Stimulated activated CD8-positive, alpha-beta memory T cell treated with anti-CD3 and anti-CD28 coated beads, Interleukin-4, amount 100 ng/mL, for 1 hour (primary cell): ENCODE measurements at places on chromosomes 2 and 18.

DNA sequence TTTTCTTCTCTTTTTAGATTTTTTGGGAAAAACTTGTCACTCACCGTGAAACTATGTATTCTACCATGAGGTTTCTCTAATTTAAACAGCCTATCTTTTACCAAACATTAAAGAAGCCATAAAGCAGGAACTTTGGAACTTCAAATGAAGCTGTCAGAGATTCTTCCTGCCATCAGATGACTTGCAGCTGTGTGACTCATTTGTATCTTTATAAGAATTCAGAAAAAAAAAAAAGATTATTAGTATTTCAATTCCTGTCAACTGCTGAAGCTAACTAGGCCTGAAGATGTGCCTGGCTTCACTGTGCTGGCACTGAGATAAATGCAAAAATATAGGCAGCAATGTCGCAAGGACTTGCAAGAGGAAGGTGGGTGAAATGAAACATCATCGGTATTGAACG is 1399.1 kb upstream of the PIK3C3 start:
- no peak for DNase-seq

GRCh38 chr18:73331212-73331772 is 463.5 kb upstream of the NETO1 start:
- DNase-seq: no peak

DNA sequence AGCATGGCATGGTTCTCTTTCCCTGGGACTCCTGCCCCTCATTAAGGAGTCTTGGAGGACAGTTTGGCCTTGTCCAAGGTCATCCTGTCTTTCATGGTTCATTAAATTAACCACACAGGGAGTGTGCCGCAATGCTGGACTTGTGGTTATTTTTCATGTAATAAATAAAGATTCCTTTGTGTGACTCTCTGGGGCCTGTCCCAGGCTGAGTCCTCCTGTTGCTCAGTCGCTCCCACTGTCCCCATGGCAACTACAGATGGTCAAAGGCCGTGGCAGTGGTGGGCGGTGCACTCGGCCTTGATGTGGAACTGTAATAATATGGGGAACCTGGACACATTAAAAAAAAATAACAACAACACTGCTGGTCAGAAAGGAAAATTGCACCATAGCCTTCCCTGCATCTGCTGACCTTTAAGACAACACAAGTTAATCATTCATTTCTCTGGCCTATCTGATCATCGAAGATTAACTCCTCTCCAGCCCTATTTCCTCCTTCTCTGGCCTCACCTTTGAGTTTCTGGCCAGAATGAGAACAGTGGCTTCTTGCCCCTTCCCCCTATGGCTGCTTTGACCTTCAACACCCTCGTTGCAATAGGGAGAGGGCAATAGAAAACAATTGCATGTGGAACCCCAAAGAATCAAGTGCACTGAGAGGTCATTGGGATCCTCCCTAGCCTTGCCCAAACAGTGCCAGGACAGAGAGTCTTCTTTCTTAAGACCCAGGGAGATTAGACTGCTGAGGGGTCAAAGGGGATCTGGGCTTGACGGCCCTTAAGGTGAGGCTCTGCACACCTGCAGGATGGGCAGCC is 44.7 kb downstream of the PSD4 start:
- DNase-seq: no peak

GRCh38 chr2:65231892-65232477 is 4.4 kb downstream of the ACTR2 start:
- DNase-seq: no peak

DNA sequence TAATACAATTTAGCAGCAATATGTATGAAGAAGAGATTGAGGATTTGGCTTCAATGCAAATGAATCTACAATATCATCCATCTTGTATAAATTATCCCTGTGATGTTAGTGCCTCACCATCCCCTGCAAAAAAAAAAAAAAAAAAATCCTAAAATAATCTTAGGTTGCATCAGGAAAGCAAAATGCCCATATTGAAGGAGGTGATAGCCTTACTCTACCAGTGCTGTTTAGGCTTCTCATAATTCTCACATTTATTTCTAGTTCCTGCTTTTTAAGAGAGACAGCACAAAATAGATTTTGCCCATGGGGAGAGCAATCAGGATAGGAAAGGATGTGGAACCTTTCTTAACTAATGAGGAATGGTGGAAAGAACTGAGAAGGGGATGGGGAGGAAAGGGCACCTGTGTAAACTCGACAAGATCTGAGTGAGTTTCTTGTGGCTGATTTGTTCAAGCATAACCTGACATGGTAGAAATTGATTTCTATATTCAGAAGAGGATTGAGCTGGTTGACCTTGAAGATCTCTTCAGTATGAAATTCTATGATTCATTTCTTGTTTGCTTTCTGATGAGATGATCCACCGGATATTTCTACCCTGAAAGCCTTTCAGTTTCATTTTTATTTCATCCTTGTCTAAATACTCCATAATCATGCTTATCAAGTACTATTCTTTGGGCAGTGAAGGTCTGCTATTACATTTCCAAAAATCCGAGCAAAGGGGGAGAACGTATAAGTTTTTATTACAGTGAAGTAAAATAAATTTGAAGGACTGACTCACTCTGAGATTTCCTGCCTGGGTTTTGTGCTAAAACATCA is 391.2 kb downstream of the PTPRM start:
- DNase-seq: no peak

- no peak for DNase-seq
Measured at GRCh38 chr2:112255875-112256274, 1.0 kb upstream of the ZC3H8 start.

GRCh38 chr2:138079976-138080375 is 115.7 kb downstream of the HNMT start:
- no peak for DNase-seq

DNA sequence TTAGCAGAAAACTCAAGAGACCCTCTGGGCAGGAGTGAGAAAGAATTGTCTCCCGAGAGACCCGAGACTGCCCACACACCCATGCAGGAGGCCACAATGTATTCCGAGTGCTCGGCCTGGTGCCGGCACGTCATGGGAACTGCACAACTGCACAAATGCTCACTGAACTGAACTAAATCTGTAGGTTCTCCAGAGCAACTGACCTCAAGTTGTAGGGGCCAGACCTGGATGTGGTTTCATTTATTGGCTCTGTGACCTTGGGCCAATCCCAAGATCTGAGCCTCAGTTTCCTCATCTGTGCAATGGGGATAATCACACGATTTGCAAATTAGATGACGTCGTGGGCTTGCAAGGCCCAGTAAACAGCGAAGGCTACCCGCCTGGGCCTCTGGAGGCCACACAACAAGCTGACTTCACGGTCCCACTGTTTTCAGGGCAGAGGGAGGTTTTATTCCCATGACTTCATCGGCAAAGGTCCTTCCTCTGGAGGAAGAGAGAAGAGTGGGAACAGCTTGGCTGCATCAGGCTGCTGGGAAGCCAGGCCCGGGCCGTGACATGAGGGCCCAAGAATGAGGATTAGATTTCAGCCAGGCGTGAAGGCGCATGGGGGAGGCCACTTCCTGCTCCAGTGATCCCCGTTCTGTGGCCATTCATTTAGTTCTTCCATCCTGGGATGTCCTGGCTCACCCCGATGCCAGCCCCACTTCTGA is 3.6 kb upstream of the ERFE start:
- DNase-seq: no peak

DNA sequence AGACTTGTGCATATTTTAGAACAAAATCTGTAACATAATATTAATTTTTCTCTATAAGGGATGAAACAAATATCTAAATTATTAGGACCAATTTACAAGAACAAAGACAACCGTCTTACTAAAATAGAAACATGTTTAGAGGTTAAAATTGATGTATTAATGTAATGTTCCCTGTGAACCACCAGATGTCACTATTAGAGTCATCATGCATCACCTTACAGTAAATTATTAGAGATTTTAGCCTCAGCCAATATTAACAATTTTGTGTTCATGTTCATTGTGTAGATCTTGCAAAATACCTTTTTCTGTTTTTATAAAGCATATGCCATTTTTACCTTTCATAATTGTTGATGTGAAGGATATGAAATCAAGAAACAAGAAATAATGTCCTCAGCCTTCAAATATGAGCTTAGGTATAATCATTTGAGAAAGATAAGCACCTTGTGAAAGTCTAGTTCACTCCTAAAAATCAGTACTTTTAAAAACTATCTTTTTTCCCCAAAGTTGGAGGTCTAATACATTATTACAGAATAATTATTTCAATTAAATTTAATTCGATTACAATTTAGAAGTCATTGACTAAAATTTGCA is 344.3 kb upstream of the KCNH7 start:
- no peak for DNase-seq

- DNase-seq: no peak
Measured at GRCh38 chr2:237701033-237701858, 73.9 kb downstream of the LRRFIP1 start.

GRCh38 chr2:98388601-98389250 is 42.5 kb downstream of the CNGA3 start:
- DNase-seq: no peak

GRCh38 chr2:67499989-67500388 is 102.9 kb downstream of the ETAA1 start:
- DNase-seq: no peak

- no peak for DNase-seq
Measured at GRCh38 chr2:206158563-206159345, 490 bp downstream of the NDUFS1 start.

GRCh38 chr18:7946734-7947377 is 379.7 kb downstream of the PTPRM start:
- DNase-seq: no peak

DNA sequence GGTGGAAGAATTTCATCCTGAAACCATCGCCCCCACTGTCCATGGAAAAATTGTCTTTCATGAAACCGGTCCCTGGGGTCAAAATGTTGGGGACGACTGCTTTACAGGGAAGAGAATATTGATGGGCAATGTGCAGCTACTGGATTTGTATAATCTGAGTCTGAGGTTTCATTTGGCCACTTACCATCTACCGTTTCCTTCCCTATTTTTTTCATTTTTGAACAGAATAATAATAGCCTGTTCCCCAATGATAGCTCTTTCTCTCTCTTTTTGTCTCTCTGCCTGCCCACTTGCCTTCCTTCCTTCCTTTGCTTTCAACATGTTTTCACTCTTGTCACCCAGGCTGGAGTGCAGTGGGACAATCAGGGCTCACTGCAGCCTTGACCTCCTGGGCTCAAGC is 78.3 kb upstream of the TLK1 start:
- no peak for DNase-seq

- DNase-seq: no peak
Measured at GRCh38 chr2:195984923-195985726, 83.5 kb downstream of the DNAH7 start.

- DNase-seq: no peak
Measured at GRCh38 chr2:74137651-74138599, 9.8 kb downstream of the BOLA3 start.

DNA sequence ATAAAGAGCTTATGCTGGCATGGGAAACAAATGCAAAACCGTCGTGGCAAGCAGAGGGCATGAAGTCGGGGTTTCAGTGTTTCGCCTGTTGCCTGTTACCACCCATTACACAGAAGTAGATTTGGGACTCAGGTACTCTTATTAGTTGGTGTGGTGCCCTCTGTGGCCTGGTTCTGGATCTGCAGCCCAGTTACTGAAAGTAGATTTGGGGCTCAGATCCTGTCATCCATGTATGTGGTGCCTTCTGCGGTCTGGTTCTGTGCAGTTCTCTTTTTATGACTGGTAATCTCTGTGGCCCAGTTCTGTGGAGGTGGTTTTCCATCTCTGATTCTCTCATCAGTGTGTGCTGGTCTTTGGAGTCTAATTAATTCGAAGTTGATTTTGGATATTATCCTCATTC is 45.2 kb downstream of the ADNP2 start:
- no peak for DNase-seq

DNA sequence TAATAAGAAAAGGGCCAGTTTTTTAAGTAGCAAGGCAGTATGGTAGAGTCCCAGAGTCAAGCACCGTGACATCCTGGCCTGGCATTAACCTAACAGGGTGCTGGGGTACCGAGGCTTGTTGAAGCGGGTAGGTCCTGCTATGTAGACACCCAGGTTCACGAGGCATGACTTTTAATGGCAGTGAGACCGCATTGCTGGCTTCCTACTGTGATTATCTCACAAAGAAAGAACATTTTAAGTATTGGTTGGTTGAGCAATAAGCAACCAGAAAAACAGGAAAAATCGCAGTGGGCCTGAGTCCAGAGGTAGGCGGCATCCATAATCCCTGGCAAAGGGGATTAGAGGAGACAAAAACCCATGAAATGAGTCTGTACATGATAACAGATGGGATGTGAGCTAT is 927.9 kb upstream of the ACVR2A start:
- no peak for DNase-seq

GRCh38 chr2:16160281-16161084 is 220.1 kb downstream of the MYCN start:
- no peak for DNase-seq

- DNase-seq: no peak
Measured at GRCh38 chr2:129428086-129428660, 551.3 kb upstream of the RAB6C start.

GRCh38 chr2:55482186-55482884 is 37.2 kb upstream of the CFAP36 start:
- no peak for DNase-seq

GRCh38 chr2:202201220-202202160 is 36.9 kb downstream of the SUMO1 start:
- DNase-seq: no peak

DNA sequence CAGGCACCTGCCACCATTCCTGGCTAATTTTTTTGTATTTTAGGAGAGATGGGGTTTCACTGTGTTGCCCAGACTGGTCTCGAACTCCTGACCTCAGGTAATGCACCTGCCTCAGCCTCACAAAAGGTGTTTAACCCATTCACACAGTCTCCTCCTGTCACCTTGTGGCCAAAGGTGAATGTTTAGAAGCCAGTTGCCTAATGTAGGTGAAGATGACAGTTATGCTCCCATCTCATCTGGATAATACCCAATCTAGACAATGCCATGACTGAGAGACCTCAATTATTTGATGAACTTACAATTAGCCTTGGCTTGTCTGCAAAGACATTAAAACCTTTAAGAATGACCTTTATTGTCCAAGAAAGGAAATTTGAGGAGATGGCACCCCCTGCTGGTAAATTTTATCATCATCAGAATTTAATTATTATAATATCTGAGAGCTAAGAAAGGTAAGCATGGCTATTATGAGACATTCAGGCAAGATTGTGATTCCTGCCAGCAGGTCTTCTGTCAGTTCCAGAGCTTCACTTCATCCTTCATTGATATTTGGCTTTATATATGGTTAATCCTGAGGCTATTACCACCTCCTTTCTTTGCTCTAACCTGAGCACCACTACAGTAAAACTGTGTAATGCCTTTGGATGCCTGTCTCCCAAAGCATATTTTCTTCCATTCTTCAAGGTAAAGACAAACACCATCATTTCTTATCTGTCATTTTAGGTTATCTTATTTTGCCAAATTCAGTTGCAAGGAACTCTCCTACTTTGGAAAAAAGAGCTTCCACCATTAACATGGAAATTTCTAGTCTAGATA is 117.6 kb downstream of the FAM124B start:
- DNase-seq: no peak

DNA sequence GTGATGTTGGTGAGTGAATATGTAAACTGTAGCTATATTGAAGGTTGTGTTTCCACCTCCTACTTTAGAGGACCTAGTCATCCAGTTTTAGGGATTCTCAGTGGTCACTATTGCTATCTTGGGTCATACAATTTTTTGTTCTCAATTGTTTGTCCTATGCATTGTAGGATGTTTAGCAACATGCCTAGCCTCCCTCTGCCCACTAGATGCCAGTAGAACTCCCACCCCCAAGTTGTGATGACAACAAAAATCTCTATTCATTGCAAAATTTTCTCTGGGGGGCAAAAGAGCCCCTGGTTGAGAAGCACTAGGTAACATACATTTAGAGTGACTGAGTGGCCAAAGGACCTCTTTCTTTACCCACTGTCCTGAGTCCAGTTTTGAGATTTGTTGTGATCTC is 87.3 kb downstream of the LRRTM4 start:
- no peak for DNase-seq
